HFF-Myc (cell line): ENCODE measurements at places on chromosomes 3 and 15.
A peak's percentile ranks its signal among the peaks of the same experiment; 100 is the strongest.

DNA sequence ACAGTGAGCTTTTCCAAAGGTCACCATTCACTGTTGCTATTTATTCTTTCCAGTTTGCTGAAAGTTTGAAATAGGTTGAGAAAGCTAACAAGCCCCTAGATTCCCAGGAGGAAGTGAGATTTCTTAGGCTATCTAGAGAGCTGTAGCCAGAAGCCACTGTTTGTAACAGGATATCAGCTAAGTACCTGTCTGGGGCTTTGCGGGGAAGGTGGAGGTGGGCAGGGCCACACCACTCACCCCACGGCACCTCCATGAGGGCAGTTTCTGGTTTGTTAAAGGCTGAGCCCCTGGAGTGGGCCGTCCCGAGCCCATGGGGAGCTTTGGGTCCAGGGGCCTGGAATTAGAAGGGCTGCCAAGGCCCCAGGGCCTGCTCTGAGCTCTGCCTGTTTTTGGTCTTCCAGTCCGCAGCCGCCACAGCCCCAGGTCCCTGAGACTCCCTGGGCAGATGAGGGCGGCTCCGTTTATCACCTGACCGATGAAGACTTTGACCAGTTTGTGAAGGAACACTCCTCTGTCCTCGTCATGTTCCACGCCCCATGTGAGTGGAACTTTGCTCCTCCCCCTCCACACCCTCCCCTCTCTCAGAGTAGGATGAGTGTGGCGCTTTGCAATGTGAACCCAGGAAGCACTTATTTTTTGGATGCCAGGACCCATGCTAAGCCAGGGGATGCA lies 63.4 kb downstream of the PDIA5 start:
- DNase-seq = no peak

- DNase-seq = no peak
Observed at GRCh38 chr3:105836533-105836932, 32.3 kb downstream of the CBLB start.

DNA sequence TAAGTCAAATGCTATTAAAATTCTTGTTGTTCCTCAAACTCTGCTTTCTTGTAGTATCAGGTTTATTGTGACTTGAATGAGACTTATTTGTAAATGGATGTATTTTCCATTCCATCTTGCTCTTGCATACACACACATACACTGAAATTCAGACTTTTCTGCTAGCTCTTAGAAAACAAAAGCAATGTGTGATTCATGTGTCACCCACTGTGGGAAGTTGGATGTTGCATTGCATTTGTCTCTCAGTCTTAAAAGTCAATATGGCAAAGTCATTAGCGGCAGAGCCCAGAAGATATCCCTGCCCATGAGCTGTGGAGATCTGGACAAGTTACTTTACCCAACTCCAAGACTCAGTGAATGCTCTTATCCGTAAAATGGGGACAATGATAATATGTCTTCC lies 357.2 kb upstream of the TPRG1 start:
- no peak for DNase-seq

DNA sequence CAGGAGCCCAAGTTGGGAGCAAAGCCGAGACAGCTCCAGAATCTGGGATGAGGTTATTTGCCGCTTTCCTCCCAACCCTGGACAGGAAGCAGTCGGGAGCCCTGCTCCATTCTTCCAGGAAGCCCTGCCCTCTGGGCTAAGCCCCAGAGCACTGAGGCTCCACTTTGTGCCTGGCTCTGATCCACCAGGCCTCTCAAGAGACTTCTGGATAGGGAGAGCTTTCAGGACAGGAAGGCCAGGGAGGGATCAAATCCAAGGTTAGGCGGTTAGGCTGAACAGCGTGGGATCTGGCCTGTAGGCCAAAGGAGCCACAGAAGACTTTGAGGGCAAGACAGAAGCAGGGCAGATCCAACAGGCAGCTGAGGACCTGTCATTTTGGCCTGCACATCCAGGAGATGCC lies 835 bp downstream of the STOML1 start:
- DNase-seq = no peak

GRCh38 chr3:173911446-173911845 lies 513.9 kb downstream of the NLGN1 start:
- DNase-seq = no peak

DNA sequence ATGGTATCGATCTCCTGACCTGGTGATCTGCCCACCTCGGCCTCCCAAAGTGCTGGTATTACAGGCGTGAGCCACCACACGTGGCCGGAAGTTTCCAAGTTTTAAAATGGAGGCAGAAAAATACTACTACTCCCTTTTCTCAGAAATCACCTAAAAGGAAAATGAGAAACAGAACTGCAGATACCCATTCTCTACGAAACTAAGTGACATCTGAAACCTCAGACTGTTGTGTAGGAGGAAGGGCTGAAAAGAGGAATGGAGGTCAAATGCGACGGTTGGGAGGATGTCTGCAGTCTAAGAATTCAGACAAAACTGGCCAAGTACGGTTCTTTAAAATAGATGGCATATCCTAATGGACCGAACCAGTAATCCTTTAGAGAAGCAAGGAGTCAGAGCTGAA lies 24.1 kb downstream of the WDR48 start:
- DNase-seq = no peak

GRCh38 chr3:29465836-29466235 lies 185.0 kb downstream of the RBMS3 start:
- DNase-seq = no peak

DNA sequence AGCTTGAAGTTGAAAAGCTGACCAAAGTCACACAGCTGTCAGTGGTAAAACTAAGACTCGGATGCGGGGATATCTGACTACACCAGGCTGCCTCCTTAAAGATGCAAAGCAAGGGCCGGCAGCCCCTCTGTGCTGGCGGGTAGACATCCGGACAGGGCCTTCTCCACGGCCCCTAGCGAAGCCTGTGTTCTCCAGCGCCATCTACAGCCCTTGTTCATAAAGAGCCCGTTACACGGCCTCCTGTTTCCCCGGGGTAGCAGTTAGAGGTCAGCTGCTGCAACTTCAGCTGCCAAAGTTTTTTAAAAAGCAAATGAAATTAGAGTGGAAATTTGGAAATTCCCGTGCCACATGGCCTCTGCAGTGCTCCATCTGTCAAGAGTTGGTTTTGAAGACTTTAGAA lies 383.0 kb downstream of the TBL1XR1 start:
- peak; percentile 9 for DNase-seq

- DNase-seq = no peak
Observed at GRCh38 chr15:85751291-85752123, 43.2 kb downstream of the KLHL25 start.

DNA sequence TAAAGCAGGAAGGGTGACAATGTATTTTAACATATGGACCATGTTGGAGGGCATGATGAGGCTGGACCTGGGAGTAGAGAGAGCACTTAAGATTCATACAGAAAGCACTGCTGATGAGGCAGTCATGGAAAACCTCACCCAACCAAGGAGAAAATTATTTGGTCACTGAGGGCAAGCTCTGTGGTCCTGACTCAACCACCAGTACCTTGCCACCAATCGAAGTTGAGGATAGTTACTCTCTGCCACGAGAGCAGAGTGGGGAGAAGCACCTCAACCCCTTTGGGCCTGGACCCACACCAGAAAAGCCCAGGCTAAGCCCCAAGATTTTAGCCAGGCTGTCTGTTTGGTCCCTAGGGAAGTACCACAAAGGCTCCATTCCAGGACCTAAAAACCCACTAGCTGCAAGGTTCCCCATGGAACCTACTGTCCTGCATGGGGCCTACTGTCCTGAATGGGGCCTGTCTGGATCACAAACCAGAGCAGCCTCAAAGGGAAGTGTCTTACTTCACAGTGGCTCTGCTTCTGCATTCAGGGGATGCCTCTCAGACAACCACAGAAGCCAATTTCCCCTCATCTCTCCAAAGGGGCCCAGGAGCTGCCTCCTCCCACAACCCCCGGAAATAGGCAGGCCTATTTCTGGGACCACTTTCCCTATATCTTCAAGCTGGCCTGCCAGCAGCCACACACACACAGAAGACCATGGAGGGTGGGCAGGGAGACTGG lies 4.2 kb downstream of the CCDC71 start:
- DNase-seq = no peak

DNA sequence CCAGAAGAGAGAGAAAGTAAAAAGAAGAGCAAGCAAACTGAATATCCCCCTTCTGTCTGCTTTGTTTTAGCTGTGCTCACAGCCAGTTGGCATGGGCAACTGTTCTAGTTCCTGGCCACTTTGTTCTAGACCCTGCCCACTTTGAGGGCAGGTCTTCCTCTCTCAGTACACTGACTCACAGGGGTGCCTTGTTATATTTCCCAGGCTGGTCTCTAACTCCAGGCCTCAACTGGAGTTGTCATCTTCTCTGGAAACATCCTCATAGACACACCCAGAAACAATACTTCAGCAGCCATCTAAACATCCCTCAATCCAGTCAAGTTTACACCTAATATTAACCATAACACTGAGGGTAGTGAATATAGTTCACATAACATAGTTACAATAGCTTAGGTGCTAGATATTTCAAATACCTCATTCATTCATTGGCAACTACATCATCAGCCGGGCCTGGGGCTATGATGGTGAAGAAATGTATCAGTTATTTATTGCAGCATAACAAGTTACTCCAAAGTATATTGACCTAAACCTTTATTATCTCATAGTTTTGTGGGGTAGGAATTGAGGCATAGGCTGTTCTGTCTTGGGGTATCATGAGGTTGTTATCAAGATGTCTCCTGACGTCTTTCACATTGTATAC lies 106.0 kb downstream of the UBE2E2 start:
- no peak for DNase-seq

- no peak for DNase-seq
Observed at GRCh38 chr3:18217507-18218174, 207.5 kb downstream of the SATB1 start.

GRCh38 chr3:17088602-17089313 lies 204.0 kb downstream of the PLCL2 start:
- DNase-seq = no peak

DNA sequence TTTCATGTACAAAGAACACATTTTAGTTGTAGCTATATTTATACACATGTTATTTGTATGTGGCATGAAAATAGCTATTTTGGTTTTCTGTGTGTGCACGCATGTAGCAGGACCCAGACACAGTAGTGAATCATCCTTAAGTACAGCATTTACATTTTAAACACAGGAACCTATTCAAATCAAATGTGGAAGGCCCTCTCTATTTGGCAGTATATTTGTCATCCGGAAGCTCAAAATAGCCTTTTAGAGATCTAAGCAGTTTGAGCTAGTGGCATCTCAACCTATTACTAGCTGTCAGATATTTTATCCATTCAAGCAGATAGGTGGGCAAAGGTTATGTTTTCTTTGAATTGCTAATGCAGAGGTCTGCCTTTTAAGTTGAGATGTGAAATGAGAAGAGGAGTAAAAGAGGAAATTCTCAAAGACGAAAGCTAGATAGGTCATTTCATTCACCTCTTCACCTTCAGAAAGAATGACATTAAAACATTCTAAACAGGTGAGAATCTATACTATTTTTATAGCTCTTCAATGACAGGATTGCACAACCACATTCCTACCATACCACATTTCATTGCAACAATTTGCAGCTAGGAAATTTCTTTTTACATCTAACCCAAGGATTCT lies 46.3 kb upstream of the TIPARP start:
- DNase-seq = no peak

DNA sequence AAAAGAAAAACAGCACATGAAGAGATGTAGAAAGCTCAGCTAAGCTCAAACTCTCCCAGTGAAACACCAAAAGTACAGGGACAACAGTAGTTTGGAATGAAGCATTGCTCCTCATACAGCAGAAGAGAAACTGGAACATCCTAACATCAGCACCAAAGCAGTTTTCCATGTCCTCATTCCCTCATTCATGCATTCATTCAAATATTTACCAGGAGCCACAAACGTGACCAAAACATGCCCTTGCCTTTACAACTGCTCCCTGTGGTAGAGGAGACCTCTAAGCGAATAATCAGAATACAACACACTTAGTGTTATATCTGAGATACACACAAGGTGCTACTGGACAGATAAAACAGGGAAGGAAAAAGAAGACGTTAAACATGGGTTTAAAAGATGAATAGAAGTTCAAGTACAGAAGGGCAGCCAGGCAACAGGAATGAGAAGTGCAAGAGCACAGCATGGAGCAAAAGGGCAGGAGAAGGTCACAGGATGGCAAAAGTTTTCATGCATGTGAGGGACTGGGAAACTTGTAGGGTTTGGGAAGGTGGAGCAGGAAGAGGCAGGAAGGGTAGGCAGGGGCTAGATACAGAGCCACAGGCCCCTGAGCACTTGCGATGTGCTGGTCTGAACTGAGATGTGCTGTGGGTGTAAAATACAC lies 58.5 kb upstream of the LMCD1 start:
- DNase-seq = no peak

DNA sequence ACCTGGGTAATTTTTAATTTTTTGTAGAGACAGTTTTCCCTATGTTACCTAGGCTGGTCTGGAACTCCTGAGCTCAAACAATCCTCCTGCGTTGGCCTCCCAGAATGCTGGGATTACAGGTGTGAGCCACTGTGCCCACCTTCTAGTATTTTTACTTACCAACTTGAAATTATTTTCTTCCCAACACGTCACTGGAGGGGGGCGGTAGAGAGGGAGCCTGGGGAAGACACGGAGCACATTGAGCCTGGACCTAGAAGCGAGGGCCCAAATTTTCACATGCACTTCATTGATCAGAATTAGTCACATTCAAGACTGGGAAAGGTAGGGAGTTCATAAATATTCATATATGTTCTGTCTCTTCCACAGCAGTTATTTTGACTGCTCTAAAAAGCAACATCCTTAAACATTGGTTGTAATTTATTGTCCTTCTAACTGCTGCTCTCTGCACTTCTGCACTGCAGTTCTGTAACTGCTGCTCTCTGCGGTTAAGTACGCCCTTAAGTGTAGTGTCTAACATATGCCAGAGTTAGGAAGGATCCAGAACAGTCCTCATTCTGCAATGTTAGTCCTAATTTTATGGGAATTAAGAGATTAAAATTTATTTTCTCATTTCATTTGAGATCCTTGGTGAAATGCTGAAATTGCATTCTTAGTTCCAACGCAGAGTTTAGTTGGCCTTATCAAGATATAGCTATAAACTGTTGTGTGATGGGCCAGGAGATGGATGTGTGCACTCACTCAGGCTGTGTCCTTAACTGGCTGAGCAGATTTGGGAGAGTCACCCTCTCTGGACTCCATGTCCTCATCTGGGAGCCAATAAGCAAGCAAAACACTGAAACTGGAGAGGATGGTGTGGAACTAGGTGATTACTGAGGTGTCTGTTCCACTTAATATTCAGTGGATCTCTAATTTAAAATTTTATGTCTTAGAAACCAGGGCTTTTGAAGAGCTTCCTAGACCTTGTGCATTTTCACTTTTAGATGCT lies 98.2 kb downstream of the STRIT1 start:
- DNase-seq = no peak

DNA sequence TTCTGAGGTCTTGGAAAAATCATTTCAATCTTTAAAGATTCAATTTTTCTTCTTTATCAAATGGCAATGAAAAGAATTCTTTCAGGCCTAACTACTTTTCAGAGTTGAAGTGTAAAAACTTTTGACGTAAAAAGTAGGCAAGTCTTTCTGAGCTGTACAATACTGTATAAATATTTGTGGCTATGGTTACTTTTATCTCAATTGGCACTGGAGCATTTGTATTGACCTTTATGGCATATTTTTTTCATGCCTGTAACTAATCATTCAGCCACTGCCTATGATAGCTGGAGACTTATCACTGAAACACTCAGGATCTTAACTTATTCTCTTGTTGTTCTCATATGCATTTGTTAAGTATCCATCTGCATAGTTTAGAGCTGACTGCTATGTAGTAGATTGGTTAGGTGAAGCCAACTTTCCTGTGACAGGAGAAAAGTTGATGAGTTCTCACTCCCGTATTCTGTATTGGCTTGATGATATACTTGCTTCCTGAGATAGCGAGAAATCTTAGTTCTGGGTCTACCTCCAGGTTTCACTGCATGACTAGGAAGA lies 290.4 kb upstream of the TBL1XR1 start:
- no peak for DNase-seq

- DNase-seq = peak; percentile 52
Observed at GRCh38 chr3:180912304-180913296, at the start of gene FXR1. FXR1 (plus strand) TSS chr3:180912670; CDS start chr3:180912686, 16 bp downstream.
